Activated T-cell treated with anti-CD3 and anti-CD28 coated beads, Interleukin-2, amount 50 U/mL, for 4 hours (primary cell): ENCODE measurements at places on chromosomes 1 and 21. TPM values are rescaled to one million over a fixed set of nuclear protein-coding genes. Genes with fewer than 3 reads are reported as not detected.

Gene NTNG1
- total RNA-seq, result not detected

Gene SETD4
- total RNA-seq, result 15.9 TPM

Gene C1orf198
- total RNA-seq, result 4.9 TPM

Gene KRTAP10-9
- total RNA-seq, result not detected

DNA sequence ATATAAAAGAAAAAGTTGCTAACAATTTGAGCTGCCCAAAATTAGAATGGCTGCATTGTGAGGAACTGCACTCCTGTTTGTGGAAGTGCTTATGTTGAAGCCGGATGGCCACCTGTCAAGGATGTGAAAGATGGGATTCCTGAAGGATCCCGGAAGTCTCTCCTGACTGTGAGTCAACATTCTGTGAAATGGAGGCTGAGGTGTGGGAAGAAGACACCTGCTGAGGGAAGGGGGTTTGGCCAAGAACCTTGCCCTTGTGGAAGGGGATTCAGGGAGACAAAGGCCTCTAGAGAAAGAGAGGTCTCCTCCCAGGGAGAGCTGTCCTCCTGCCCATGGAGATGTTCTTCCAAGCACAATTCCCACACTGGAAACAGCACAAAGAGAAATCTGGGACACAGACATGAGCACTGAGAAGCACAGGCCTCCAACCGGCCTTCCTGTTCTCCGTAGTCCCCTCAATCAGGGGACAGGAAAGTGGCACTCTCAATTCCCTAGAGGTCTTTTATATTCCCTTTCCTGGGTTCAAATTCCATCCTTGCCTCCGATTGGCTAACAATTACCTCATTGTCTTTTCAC lies 70.5 kb downstream of the CD2 start:
- DNase-seq, result no peak

DNA sequence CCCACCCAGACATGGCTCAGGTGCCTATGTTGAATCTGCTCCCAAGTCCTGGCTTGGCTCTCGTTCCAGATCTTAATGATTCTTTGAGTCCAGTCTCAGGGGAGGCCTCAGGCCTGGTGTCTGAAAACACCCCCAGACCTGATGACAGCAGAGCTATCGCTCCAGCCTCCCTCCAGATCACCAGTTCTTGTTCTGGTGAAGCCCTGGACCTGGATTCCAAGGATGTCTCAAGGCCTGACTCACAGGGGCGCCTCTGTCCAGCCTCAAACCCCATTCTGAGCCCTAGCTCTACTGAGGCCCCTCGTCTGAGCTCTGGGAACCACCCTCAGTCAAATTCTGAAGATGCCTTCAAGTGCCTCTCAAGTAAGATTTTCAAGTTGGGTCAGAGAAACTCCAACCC lies 11.4 kb downstream of the MROH7 start:
- DNase-seq, result no peak

DNA sequence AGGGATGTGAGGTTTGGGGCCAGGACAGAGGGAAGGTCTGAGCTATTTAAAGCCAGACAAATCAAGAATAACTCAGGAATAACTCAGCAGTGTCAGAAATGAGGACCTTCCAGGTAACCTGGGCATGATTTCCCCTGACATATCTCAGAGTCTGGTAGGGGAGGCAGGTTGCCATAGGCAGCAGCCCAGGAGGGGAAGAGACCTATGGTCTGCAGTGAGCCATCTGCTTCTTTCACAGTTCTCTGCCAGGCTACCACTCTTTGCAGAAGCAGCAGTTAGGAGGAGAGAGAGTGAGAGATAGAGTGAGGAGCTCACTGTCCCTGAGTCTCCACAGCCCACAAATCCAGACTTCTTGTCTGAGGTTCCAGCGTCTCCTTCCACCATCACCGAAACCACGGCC lies 6.3 kb upstream of the VSIG8 start:
- no peak for DNase-seq

DNA sequence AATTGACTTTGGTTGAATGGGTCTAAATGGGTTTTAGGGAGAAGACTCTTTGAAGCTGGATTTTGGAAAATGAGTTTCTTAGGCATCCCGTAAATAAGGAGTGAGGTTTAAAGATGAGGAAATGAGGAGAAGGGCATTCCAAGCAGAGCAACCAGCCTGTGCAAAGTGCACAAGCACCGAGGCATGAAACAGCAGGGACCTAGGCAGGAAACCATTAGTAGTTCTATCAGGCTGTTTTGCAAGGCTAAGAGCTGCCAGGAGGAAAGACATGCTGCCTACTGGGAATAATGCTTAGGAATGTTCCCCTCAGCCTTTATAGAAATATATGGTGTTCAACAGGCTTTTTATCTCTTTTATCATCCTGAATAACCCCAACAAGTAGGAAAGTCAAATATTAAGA lies 153.1 kb upstream of the FGGY start:
- no peak for DNase-seq

DNA sequence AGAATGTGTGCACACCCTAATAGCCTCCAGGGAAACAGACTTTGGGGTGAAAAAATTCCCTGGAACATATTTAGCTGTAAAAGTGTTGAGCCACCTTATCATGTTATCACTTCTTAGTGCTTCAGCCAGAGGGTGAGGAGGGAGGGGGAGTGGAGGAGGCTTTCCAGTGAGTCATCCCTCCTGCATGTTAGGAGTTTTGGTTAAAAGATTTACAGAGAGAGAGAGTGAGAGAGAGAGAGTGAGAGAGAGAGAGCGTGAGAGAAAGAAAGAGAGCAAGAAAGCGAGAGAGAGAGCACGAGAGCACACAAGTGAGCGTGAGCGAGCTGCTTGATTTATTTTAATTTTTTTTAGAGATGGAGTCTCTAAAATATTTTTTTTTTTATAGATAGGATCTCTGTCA lies 13.5 kb upstream of the CACNA1E start:
- no peak for DNase-seq

GRCh38 chr1:5651964-5652821 lies 340.0 kb downstream of the NPHP4 start:
- no peak for DNase-seq

- no peak for DNase-seq
Observed at GRCh38 chr1:220217383-220217988, 54.8 kb downstream of the RAB3GAP2 start.
